Fibroblast of lung (primary cell): ENCODE measurements at places on chromosomes 3 and 15. TPM values are rescaled to one million over a fixed set of nuclear protein-coding genes. Genes with fewer than 3 reads are reported as not detected.

The SAMMSON gene
- total RNA-seq: under 0.01 TPM in 2 replicates

The TRPM1 gene
- not detected in 2 replicates for total RNA-seq

The RNF123 gene
- 19.5 and 27.1 TPM in 2 replicates for total RNA-seq

The CLDN11 gene
- 107 and 131 TPM in 2 replicates for total RNA-seq

The HTR3E gene
- not detected in 2 replicates for total RNA-seq

The TEX55 gene
- not detected in 2 replicates for total RNA-seq

The CCDC54 gene
- total RNA-seq: not detected in 2 replicates

The GPR171 gene
- not detected in 2 replicates for total RNA-seq

The PCSK6 gene
- 0.83 and 1.0 TPM in 2 replicates for total RNA-seq

The ARNT2 gene
- 9.8 and 15.5 TPM in 2 replicates for total RNA-seq

The FRMD4B gene
- total RNA-seq: 0.51 and 1.2 TPM in 2 replicates

The ABHD14A gene
- 5.1 and 9.0 TPM in 2 replicates for total RNA-seq

The CFAP161 gene
- total RNA-seq: 0.17 and 0.26 TPM in 2 replicates

The FBXL2 gene
- 8.7 and 16.2 TPM in 2 replicates for total RNA-seq

DNA sequence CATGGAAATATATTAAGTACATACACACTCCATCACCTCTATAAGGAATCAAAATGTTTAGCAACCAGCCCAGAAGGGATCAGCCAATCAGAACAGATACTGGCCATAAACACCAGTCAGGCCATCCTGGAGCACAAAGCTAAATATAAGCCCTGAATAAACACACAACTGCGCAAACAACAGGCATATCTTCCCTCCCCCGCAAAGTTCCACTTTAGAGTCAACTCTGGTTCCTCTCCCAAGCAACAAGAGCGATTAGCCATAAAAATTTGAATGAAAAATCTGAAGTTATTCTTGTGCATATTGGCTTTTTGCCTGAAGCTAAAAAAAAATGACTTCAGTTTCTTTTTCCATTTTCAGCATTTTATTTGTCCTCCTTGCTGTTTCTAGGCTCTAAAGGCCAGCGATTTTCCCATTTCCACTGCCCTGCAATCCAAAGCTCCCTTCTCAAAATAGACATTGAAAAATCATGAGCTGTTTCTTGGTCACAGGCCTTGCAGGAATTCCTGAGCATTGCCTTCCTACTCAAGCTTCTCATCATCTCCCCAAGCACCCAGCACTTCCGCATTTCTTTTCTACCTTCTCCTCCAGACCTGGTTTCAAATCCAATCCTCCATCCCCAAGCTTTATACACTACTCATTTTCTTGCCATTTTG, 247.9 kb downstream of the ZMAT3 start:
- peak; percentile 51 for DNase-seq

GRCh38 chr3:8760091-8760490, 9.3 kb downstream of the OXTR start:
- DNase-seq: no peak

DNA sequence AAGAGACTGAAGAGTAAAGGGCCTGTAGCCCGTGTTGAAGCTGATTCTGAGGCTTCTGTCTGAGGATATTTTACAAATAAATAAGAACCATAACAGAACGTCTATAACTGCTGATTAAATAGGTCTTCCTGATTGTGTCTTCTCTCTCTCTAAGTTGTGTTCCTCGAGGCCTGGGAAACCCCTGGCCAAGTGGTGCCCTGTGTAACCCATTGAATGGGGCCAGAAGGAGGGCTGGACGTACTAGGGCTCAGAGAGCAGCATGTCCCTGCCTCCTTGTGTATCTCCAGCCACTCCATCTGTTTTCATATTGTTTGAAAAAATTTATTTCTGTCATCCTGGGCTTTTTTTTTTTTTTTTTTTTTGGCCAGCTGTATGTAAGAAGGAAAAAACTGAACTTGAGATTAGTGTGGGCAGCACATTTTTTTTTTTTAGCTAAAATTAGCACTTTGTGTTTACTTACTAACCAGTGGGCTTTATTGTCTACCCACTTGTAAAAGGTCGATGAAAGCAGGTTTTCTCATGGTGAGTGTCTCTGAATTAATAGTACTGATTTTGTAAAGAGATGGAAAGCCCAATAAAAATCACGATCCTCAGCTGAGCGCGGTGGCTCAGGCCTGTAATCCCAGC, 10.7 kb downstream of the DHX30 start:
- no peak for DNase-seq

GRCh38 chr3:74883690-74884089, 269.2 kb upstream of the CNTN3 start:
- no peak for DNase-seq

- DNase-seq: no peak
Observed at GRCh38 chr15:37397266-37398022, 297.1 kb upstream of the MEIS2 start.

DNA sequence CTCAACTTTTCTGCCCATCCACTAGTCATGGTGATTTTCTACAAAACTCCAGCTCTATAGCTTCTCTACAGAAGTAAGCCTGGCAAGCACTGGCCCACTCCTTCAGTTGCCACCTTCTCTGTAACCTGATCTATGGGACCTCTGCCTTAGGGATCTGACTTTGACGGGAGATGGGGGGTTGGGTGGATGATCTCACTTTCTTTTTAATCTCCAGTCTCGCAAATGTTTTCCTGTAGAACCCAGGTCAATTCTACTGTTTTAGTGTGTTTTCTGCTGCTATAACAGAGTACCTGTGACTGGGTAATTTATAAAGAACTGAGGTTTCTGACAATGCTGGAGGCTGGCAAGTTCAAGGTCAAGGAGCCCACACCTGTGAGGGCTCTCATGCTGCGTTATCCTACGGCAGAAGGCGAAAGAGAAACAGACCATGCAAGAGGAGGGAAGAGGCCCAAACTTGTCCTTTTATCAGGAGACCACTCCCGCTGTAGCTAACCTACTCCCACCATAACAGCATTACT, 189.9 kb upstream of the THRB start:
- no peak for DNase-seq

- peak; percentile 34 for DNase-seq
Observed at GRCh38 chr3:60954048-60954447, 297.2 kb downstream of the FHIT start.

GRCh38 chr3:101940521-101941317, 91.4 kb downstream of the NFKBIZ start:
- DNase-seq: peak; percentile 96

DNA sequence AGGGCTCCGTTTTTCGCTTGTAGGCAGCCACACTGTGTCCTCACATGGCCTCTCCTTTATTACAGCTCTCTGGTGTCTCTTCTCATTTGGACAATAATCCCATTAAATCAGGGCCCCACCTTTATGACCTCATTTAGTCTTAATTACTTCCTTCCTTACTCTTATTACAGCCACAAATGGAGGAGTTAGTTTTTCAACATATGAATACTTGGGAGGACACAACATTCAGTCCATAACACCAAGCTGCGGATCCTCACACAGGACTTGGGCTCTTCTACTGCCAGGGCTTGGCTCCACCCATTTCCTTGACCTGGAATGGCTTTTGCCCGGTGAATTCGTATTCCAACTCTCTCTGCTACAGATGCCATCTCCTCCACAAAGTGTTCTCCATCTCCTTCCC, 74.3 kb upstream of the SLC7A14 start:
- no peak for DNase-seq

- DNase-seq: peak; percentile 80
Observed at GRCh38 chr15:90101969-90102890, at the start of gene IDH2. Gene IDH2 (minus strand): TSS chr15:90102468. CDS start chr15:90102390, 78 bp downstream.

GRCh38 chr3:169522595-169523529, 140.7 kb downstream of the MECOM start:
- no peak for DNase-seq

DNA sequence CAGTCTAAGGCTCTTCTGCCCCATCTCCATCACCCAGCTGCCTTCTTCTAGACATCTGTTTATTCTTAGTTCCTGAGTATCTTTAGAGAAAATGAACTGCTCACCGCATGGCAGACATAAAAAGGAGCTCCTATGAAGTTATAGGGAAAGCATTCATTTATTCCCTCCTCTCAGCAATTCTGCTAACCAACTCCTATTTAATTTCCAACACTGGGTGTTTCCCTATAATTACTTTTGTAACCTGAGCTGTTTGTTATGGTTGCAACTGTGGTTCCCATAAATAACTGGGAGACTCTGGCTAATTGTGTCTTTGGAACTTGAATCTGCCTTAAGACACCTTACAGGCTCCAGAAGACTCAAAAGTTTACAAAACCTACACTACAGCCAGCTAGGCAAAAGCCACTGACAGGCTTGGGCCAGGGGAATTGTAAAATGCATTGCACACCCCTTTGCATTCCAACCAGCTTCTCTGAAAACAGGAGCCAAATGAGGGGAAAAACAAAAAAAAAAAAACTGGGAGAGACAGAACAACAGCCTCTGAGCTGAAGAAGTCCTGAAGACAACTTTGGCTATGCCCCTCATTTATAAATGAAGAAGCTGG, 231.5 kb upstream of the FEZF2 start:
- no peak for DNase-seq

DNA sequence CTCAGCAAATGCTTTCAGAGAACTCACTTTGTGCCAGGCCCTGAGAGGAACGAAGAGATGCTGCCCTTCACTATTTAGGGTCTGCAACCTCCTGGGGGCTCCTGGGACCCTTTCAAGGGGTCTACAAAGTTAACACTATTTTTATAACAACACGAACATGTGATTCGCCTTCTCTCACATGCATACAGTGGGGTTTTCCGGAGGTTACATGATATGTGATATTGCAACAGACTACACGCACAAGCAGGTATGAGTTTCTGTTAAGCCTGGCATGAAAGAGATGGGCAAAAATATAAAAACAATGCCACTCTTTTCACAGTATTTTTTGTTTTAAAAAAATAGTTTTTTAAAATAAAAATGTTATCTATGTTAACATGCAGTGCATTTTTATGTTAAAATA, 10.3 kb downstream of the STARD5 start:
- no peak for DNase-seq

- peak; percentile 48 for DNase-seq
Observed at GRCh38 chr3:98786364-98787006, 23.3 kb downstream of the ST3GAL6 start.

GRCh38 chr3:194112120-194113106, 23.5 kb upstream of the HES1 start:
- peak; percentile 51 for DNase-seq

- peak; percentile 63 for DNase-seq
Observed at GRCh38 chr3:48232734-48233133, 8.2 kb upstream of the ZNF589 start.

DNA sequence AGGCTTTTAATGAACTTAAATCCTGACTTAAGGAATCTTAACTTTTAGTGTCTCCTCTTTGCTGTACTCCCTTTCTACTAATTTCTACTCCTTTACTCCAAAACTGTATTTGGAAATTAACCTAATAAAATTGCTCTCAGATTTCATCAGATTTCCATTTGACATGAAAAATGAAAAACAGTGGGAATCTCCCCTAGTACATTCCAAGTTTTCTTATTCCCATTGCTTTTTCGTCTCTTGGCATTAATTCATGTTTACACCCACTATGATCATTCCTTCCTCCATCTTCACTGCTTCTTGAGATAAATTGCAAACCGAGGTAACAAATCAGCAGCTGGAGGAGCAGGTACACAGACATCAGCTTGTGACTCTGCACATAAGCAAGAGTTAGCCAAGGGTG, 208.7 kb downstream of the VGLL3 start:
- DNase-seq: peak; percentile 88

- DNase-seq: peak; percentile 21
Observed at GRCh38 chr15:34768530-34768929, 13.7 kb upstream of the GJD2 start.

DNA sequence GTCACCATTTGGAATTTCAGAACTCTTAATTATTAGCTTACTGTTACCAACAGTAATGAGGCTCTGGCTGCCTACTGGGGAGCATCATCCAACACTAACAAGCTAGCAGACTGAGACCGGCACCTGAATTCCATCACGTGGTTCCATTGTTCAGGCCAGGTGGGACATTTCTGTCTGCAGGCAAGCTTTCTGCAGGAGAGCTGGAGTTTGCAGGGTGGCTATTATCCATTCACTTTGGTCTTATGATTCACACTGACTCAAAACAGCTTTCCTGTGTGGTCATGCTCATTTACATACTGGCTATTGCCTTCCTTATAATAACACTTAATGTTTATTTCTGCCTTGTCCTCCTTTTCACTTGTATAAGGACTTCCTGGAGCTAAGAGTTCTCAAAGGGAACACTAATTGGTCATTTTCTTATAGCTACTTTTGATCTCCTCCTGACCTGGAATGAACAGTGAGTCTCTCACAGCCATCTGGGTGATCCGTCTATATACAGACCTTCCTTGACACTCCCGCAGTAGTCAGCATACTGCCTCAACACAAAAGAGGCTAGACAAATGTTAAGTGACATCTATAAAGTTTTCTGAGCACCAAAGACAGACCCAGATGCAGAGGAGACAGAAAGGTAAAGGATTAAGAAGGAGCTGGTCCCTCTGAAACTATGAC, 695.4 kb downstream of the FHIT start:
- DNase-seq: peak; percentile 88

DNA sequence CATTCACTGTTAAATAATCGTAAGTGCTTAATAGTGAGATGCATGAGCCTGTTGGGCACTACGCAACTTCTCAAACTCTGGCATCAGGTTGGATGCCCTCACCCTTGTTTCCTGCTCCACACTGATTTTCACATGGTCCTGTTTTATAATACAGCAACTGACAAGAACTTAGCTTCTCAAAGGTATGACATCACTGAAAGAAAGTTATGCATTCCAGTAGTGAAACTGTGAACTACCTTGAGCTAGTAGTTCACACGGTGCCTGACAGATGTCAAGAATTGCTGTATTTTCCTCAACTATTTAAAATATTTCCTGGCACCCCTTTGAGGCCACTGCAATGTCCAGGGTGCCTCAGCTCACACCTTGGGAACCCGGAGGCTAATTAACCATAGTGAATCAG, 327.5 kb downstream of the RORA start:
- DNase-seq: no peak

DNA sequence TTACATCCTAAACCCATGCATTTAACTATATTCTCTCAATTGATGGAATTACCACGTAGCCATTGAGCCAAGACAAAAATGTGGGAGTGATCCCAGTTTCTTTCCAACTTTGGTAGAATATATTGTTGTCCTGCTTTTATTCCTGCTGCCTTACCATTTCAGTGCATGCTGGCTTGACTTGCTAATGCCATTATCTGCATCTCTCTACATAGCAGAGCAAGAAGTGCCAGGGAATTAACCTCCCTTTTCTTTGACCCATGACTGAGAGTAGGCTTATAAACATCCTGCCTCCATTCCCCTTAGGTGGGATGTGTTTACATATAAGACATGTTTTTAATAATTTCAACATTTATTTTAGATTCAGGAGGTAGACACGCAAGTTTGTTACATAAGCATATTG, 1153.4 kb downstream of the IGSF11 start:
- DNase-seq: no peak
